ENCODE measurements at places on chromosomes 6 and 20. TPM values are rescaled to one million over a fixed set of nuclear protein-coding genes. Genes with fewer than 3 reads are reported as not detected.

DNA sequence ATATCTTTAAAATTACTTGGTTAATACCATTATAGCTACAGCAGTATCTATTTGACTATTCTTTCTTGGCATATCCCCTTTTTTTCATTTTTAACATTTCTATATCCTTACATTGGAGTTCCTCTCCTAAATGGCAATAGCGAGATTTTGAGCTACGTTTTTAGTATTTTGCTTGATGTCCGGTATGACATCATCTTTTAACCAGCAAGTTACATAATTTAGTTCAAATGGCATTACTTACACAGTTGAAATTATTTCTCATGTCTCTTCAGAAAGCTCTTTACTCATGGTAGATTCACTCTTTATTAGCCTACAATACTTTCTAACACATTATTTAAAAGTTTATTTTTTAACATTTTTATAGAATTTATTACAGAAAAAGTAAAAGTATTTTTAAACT lies 701.7 kb upstream of the EPHA7 start:
- no peaks in the 10 kb centered on the region for H3K27me3 ChIP-seq
- no peaks in the 10 kb centered on the region for H3K4me1 ChIP-seq
- no peak overlapping the region for H3K27ac ChIP-seq
- no peak overlapping the region for H3K4me3 ChIP-seq
- DNase-seq: no peak

DNA sequence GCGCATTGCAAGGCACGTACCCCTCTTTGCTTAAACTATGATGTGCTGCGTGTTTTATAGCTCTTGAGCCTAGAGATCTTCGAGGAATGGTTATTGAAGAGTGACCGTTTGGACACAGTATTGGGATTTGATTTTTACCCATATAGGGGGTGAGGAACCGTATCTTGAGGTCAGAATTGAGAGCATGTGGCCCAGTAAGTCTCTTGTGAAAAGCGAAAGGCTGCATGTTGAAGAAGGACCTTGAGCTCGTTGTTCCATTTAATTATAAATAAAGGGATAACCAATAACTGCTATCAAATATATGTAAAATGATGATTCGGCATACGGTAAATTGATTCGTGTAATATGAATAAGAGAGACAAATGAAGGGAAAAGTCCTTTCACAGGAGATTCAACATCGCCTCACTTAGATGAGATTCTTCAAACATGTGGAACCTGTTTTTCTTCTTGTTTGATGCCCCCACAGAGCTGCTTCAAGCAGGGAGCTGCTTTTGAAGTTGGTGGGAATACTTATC lies 66.6 kb downstream of the AKAP12 start:
- no peak overlapping the region for H3K4me3 ChIP-seq
- H3K27ac ChIP-seq: no peak overlapping the region
- H3K36me3 ChIP-seq: no peaks in the 10 kb centered on the region
- no peaks in the 10 kb centered on the region for H3K27me3 ChIP-seq
- peak; percentile 5 for DNase-seq

- H3K4me3 ChIP-seq: no peak overlapping the region
- no peaks in the 10 kb centered on the region for H3K4me1 ChIP-seq
- DNase-seq: no peak
Observed at GRCh38 chr6:93337772-93338394, 81.5 kb downstream of the EPHA7 start.

- peak; percentile 74 for DNase-seq
- no peaks in the 10 kb centered on the region for H3K36me3 ChIP-seq
- no peak overlapping the region for H3K4me3 ChIP-seq
- peaks cover 37% of the 10 kb centered on the region for H3K4me1 ChIP-seq
Observed at GRCh38 chr6:11653028-11653583, 115.6 kb downstream of the TMEM170B start.

SLC26A8 gene
- total RNA-seq: not detected

All from PC-3 (cell line).